ENCODE measurements at places on chromosomes 1 and 21.

- DNase-seq, result peak; percentile 67
Observed at GRCh38 chr1:1250786-1251284, 4.3 kb upstream of the C1QTNF12 start.

DNA sequence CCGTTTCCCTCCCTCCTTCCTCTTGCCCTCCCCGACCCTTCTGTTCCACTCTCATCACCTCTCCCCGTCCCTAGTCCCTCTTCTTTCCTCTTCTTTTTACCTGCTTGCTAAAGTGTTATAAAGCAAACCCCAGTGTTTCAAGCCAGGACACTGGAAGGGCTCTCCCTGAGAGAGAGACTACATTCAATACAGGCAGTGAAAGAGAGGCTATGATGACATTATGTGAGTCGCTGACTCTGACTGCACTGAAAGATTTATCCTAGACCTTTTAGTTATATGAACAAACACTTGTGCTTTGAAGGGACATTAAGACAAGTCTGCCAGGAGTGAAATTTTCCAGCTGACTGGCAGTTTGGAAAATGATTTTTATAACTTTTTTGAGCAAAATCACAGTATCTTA is 155.7 kb downstream of the S1PR1 start:
- no peak for DNase-seq

GRCh38 chr1:80448081-80448480 is 1352.7 kb upstream of the ADGRL2 start:
- no peak for DNase-seq

DNA sequence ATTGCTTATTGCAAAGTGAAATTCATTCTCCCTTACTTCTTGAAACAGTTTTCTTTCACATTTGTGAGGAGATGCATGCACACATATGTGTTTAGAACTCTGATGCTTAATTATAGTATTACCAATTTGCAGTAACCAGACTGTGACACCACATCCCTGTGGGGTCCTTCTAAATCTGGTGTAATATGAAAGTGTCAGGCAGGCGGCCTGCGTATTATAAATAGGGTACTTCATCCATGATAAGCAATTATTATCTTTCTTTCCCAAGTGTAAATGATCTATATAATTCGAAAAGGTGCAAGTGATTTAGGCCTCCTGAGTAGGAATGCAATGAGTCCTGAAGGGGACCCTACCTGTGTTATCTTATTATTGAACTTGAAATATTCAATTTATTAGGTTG is 876 bp downstream of the EFCAB7 start:
- no peak for DNase-seq

DNA sequence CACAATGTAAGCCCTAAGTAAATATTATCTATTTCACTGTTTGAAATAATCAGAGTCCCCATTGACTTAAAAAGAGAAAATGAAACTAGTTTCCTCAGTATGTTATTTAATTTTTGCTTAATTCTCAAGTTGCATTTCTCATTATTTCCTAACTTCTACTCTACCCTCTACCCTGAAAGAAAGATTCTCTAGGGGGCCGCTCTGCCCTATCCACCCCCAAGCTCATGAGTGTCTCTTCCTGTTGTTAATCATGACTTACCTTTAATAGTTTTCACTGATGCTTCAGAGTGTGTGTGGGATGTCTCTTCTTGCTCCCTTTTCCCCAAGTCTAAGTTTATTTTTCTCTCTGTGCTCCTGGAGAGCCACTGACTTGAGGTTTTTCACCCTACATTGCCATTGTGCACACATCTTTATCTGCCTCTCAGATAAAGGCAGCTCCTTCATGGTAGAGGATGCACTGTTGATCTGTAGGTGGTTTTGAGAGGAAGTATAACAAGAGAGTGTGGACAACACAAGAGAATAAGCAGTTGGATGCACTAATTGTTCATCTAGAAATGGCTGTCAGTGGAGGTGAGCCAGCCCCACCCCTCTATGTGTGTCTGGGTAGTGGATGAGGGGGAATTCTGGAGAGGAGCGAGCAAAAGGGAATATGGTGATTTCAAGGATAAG is 261.7 kb downstream of the CHRM3 start:
- no peak for DNase-seq

GRCh38 chr1:236332092-236332758 is 50.5 kb upstream of the ERO1B start:
- no peak for DNase-seq
